ENCODE measurements at places on chromosomes 16 and 17.

- DNase-seq: no peak
Measured at GRCh38 chr16:63361032-63361624, 1324.9 kb upstream of the CDH8 start.

DNA sequence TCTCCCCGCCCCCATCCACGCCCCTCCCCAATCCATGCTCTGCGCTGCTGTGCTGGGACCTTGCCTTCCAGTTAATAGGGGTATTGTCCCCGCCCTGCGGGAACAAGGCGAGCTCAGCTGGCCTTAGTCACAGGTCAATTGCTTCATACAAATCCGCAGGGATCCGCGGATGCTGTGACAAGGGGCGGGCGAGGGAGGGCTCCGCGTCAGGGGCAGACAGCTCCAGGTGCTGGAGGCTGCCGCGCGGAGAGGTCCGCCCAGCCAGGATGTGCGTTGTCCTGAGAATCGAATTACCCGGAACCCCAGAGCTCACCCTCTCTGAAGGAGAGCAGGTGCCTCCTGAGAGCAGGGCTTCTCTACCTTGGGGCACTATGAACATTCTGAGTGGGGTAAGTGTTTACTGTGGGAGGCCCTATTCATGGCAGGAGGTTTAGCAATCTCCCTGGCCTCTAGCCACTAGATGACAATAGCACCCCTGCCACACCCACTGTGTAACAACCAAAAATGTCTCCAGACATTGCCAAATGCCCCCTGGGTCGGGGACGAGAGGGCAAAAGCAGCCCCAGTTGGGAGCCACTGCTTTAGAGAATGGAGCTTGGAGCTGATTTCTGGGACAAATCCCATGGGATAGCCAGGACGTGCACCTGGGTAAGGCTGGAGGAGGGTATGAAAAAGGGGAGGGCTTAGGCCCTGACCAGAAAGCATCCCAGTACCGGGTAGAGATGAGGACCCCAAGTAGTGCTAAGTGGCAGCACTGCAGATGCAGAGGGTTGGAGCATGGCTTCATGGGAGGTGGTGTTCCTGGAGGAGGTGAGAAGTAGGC, 138.2 kb downstream of the CYLD start:
- no peak for DNase-seq

DNA sequence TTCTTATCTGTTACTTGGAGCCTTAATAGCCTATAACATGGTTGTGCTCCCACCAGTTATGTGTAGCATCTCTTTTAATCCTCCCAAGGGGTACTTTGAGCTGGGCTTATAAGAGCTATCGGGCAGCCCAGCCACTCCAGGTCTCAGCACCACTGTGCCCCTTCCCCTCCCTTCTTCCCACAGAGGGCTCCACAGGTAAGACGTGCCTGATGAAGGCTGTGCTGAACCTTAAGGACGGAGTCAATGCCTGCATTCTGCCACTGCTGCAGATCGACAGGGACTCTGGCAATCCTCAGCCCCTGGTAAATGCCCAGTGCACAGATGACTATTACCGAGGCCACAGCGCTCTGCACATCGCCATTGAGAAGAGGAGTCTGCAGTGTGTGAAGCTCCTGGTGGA, 7.0 kb downstream of the TRPV2 start:
- DNase-seq: no peak

DNA sequence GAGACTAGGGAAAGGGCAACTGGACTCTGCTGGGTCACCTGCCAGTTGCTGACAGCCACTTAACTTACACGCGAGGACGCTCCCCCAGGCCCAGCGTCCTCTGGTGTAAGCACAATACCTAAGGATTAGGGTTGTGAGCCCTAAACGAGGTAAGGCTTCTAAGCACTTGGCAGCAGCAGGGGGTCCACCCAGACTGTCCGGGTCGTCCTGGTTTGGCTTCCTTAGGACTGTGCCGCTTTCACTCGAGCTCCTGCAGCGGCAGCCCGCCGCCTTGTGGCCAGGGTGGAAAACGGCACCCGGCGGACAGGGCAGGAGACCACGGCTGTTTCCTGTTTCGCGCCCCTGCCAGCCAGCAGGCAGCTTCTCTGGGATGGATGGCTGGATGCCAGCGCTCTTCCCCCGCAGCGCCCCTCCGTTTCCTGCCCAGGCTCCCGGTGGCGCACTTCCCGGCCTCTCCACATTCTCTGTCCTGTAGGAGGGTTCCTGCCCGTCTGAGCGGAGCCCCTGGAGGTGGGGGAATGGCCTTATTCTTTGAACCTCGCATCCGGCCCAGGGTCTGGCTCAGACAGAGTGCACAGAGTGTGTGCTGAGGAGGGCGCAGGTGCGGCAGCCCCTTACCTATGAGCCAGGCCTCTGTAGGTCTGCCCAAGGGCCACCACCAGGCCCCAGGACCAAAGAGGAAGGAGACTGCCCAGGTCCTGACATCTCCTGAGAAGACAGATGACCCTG, 47.0 kb upstream of the AMZ2 start:
- DNase-seq: peak; percentile 80

GRCh38 chr17:5249615-5250014, 15.0 kb upstream of the SCIMP start:
- peak; percentile 67 for DNase-seq

- DNase-seq: no peak
Measured at GRCh38 chr16:81198635-81199034, 39.9 kb upstream of the BCO1 start.

- no peak for DNase-seq
Measured at GRCh38 chr17:31566992-31567373, 175.5 kb downstream of the RAB11FIP4 start.

- no peak for DNase-seq
Measured at GRCh38 chr16:57848181-57848580, 45.9 kb upstream of the KIFC3 start.

GRCh38 chr17:57498443-57498842, 242.1 kb downstream of the MSI2 start:
- no peak for DNase-seq

- no peak for DNase-seq
Measured at GRCh38 chr16:88967830-88968588, 9.0 kb downstream of the CBFA2T3 start.

GRCh38 chr16:85234310-85235204, 122.3 kb upstream of the CIBAR2 start:
- no peak for DNase-seq

GRCh38 chr17:11922638-11923037, 74.6 kb downstream of the ZNF18 start:
- DNase-seq: no peak

DNA sequence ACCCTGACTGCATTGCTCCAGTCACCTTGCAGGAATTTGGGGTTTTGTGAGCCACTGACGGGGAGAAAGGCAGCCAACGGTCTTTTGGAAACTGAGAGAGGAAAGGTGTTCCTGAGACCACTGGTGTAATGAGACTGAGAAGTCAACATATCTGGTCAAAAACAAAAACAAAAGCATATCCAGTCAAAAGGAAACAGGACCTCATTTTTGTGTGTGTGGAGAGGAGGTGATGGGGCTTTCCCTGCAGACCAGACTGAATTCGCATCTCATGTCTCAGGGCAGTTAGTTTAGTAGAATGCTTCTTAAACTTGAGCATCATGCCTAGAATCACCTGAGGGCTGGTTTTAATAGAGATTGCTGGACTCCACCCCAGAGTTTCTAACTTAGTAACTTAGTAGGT, 198.4 kb downstream of the COPRS start:
- DNase-seq: no peak

GRCh38 chr17:258906-259305, 77.5 kb upstream of the DOC2B start:
- no peak for DNase-seq

DNA sequence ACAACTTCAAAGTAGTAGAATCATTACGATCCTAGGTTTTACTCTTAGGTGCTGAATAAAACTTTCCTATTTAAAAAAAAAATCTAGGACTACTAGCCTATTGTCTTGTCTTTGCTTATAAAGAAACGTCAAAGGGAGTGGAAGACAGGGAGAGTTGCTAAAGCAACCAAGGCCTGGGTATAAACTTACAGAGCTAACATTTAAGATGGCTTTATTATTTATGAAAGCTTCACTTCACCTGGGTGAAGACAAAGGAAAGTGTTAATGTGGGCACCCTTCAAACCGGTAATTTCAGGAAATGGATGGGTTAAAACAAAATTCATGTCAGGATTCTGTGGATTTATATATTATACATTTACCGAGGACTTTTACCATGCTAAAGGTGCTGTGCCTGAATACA, 2.5 kb downstream of the DUSP14 start:
- DNase-seq: no peak

DNA sequence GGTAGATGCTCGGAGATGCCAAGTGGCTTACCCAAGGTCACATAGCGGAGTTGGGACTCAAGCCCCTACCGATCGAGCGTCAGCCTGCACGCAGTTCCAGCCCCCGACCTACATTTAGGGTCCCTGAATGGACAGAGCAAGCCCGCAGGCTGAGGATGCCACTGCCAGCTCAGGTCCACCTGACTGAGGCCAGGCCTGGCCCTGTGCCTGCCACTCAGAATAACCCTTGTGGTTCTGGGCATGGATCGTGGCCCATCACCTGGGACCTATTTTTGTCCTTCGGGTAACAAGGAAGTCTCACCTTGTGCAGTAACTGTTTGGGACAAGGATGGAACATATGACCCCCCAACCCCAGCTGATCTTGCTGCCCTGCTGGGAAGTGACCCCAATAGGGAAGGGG, 17.1 kb downstream of the CDH16 start:
- no peak for DNase-seq

DNA sequence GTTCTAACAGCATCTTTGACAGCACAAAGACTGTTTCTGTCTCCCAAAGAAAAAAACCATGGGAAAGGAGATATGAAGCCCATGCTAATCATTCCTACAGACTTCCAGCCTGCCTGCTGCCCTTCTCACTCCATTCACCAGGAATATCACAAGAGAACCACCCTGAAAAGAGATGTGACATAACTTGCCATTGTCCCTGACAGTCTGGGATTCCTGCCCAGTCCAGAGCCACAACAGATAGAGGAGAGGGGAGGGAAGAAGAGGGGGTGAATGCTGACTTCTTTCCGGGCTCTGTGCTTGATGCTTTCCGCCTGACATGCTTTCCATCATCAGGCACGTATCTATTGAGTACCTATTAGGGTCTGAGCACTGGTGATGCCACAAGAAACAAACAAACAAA, 31.6 kb upstream of the ASIC2 start:
- no peak for DNase-seq

DNA sequence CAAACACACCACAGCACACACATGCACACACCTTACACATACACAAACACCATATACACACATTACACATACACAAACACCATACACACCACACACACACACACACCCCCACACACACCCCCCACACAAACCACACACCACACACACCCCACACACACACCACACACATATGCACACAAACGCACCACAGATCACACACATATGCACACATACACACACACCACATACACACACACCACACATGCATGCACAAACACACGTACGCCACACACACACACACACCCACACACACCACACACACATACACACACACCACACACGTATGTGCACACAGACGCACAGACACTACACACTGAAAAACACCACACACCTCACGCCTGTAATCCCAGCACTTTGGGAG, 166.0 kb downstream of the AHSP start:
- DNase-seq: no peak

DNA sequence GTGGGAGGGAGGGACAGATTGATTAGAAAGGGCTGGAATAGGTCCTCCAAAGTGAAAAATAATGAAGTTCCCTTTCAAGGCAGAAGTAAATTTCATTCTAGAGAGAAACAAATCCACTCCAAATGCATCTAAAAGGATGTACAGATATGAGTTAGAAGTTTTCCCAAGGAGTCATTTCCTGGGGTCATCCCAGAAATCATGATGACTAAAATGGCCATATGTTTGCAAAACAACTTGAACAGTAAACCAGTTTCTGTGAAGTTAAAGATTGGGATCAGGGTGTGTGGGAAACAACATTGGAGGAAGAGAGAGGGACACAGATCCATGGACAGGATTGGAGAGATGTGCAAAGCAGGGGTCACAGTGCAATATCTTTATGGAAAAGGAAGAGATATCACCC, 32.5 kb upstream of the ARHGAP44 start:
- DNase-seq: no peak

DNA sequence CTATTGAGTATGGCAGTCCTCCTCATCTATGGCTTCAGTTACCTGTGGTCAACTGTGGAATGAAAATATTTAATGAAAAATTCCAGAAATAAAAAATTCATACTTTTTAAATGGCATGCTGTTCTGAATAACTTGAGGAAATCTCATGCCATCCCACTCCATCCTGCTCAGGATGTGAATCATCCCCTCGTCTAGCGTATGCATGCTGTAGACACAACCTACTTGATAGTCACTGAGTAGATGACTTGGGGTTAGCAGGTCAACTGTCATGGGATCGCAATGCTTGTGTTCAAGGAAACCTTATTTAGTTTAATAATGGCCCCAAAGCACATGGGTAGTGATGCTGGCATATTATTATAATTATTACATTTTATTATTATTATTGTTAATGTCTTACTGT, 4.8 kb upstream of the VAC14 start:
- DNase-seq: no peak

DNA sequence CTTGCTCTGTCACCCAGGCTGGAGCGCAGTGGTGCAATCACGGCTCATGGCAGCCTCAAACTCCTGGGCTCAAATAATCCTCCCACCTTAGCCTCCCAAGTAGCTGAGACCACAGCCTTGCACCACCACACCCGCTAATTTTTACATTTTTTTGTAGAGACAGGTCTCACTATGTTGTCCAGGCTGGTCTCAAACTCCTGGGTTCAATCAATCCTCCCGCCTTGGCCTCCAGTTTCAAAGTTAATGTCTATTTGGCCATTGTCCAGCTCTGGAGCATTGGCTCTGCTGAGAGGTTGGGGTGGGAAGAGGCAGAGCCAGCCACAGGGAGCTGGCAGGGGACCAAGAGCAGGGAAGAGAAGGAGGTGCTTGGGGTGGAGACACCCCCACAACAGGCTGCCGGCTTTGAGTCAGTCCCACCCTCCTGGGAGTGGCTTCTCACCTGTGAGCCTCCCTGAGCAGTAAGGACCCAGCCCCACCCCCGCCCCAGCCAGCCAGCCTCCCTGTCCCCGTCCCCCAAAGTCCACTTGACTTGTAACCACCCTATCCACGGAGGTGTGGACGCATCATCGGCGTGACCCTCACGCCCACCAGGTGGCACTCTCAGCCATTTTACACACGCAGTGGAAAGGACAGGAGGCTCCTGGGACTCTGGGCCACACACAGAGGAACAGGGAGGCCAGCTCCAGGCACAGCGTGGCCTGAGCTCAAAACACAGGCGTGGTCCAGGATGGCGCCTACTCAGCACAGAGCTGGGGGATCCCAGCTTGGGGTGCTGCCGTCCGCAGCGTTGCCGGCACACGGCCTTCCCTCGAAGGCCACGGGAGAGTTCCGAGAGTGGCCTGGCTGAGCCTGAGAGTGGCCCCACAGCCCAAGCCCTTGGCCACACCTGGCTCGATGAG, 22.8 kb upstream of the PVALEF start:
- DNase-seq: peak; percentile 45

DNA sequence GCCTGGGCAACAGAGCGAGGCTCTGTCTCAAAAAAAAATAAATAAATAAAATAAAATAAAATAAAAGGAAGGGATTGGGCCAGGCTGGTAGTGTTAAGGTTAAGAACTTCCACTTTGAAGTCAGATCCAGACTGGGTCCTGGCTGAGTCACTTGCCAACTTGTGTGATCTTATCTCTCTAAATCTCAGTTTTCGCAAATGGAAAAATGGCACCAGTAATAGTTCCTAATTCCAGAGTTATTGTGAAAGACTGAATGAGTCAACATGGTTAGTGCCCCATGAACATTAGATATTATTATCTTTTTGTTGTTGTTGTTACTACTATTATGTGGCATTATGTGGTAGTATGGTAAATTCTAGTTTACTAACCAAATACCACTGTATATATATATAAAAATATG, 188.0 kb upstream of the AXIN2 start:
- DNase-seq: no peak
